ENCODE measurements at places on chromosomes 2 and 18.

GRCh38 chr2:215680605-215681598, 245.0 kb upstream of the FN1 start:
- H3K27ac ChIP-seq: peak overlapping the region; percentile 7
- H3K4me1 ChIP-seq: peaks cover 10% of the 10 kb centered on the region
- no peak overlapping the region for H3K4me3 ChIP-seq
- no peaks in the 10 kb centered on the region for H3K36me3 ChIP-seq

DNA sequence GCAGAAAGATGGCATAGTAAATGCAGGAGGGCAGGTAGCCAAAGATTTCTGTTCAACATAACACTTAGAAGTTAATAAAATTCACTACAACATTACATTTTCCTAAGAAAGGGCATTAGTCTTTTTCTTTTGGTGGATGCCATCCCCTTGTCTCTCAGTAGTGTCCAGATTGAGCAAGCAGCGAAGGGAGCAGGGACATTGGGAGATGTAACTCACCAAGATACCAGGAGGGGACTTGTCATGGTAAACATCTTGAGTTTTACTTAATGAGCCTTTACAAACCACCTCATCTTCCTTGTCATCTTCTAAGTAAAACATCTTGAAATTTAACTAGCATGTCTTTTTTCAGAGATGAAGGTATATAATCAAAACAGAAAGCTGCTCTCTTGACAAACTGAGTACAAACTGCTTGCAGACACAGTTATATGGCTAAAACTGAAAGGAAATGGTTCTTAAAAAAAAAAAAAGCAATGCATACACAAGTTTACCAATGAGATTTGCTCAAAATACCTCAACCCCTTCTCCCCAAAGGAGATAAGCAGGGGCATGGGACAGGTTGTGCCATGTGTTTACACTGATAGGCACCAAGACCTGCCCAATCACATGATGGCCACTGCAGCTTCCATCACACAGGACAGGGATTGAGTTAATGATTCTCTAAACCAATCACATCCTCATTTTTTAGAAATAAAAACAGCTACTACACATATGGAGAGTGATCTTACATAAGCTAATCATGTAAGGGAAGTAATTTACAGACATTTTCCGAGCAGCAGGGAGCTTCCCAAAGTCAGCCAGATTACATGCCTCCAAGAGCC, 30.3 kb downstream of the LPIN2 start:
- H3K4me1 ChIP-seq: peaks cover 67% of the 10 kb centered on the region
- H3K27ac ChIP-seq: peak overlapping the region; percentile 81
- no peaks in the 10 kb centered on the region for H3K36me3 ChIP-seq
- no peaks in the 10 kb centered on the region for H3K27me3 ChIP-seq
- no peak for DNase-seq

DNA sequence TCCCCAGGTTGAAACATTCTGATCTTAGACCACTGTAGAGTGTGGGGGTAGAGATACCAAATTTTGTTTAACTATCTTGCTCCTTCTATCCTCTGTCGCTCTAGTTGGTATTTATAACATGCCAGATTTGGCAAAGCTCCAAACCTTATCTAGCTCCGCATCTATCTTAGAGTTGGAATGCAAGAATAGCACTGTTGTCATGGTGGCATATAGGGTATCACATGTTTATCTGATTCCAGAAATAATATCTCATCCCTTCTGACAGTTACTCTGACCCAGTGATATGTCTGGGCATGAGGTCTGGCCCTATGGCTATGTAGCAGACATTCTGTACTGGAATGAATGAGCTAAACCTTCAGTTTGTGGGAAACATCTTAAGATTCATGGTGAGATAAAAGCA, 51.7 kb downstream of the CABYR start:
- H3K4me3 ChIP-seq: no peak overlapping the region
- H3K27ac ChIP-seq: no peak overlapping the region
- no peaks in the 10 kb centered on the region for H3K27me3 ChIP-seq
- no peaks in the 10 kb centered on the region for H3K4me1 ChIP-seq
- H3K36me3 ChIP-seq: peaks cover 3% of the 10 kb centered on the region
- no peak for DNase-seq

DNA sequence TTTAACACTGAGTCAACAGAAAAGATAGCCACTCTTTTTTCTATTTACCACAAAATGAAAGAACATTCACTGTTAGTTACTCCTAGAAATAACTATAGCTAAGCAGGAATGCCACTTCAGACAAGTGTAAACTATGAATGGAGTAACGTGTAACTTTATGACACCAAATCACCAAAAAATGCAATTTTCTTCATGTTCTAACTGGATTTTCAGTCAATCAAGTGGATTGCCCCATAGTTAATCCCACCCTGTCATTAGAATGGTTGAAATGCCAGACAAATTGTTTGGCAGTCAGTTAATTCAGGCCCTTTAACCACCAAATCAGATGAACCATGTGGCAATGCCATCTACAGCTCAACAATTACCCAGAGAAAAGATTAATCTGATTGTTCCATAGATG, 9.9 kb downstream of the EPHA4 start:
- H3K4me1 ChIP-seq: no peaks in the 10 kb centered on the region
- H3K27me3 ChIP-seq: no peaks in the 10 kb centered on the region
- no peak overlapping the region for H3K4me3 ChIP-seq
- no peak overlapping the region for H3K27ac ChIP-seq
- DNase-seq: no peak

DNA sequence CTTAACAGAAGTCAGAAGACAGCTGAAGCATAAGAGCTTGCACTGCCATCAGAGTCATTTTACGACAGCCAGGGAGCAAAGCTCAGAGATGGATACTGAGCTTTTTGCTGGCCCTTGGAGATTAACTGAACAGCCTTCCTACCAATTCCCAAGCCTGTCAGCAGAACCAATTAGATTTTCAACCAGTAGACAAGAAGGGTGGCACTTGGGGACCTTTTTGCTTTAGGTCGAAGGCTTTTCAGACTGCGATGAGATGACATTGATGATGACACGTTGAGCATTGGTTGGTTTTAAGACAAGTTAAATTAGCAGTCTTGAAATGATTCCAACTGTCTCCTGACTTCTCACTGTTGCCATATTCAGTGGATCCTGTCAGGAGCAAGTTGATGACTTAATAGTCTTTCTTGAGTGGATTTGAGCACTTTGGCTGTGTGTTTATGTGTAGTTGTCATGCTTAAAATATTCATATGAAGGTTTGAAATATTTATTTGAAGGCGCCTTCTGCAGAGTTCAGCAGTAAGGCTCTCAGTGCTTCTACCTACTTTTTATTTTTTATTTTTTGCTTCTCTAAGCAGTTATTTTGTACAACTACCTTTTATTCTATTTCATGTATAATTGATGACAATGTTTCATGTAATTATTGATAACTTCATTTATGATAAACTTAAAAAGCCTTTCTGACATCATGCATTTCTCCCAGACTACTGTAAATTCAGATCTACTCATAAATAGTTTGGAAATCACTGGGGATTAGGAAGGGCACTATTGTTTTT, 256.7 kb downstream of the CAMKMT start:
- no peaks in the 10 kb centered on the region for H3K36me3 ChIP-seq
- H3K27ac ChIP-seq: no peak overlapping the region
- no peak overlapping the region for H3K4me3 ChIP-seq
- H3K27me3 ChIP-seq: no peaks in the 10 kb centered on the region
- no peak for DNase-seq

GRCh38 chr2:164903951-164904350, 51.4 kb downstream of the SLC38A11 start:
- H3K36me3 ChIP-seq: no peaks in the 10 kb centered on the region
- H3K4me1 ChIP-seq: no peaks in the 10 kb centered on the region
- no peak for DNase-seq
- H3K27ac ChIP-seq: no peak overlapping the region
- H3K4me3 ChIP-seq: no peak overlapping the region
- no peaks in the 10 kb centered on the region for H3K27me3 ChIP-seq

DNA sequence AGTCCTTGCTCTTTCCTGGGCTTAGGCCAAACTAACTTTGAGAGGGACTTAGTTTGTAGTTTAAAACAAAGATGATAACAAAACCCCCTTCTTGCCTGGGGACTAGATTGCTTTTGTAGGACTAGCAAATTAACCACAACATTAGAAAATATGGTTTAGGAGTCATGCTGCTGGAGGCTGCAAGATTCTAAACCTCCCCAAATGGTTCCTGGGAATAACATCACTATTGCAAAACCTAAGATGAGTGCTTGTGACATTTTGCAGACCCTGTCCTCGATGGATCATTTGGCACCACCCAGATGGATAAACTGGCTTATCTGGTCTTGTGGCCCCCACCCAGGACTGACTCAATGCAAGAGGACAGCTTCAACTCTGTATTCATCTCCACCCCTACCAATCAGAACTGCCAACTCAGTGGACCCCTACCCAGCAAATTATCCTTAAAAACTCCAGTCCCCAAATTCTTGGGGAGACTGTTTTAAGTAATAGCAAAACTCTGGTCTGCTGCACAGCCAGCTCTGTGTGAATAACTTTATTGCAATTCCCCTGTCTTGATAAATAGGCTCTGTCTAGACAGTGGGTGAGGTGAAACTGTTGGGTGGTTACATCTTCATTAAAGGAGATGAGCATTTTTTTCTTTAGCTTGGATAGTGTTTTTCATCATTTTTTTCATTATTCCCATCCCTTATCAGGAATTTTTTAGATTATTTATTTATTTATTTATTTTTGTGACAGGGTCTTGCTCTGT, 58.9 kb downstream of the SPTBN1 start:
- no peaks in the 10 kb centered on the region for H3K27me3 ChIP-seq
- no peak for DNase-seq
- no peak overlapping the region for H3K4me3 ChIP-seq
- no peaks in the 10 kb centered on the region for H3K36me3 ChIP-seq
- H3K27ac ChIP-seq: no peak overlapping the region
- peaks cover 19% of the 10 kb centered on the region for H3K4me1 ChIP-seq

- no peaks in the 10 kb centered on the region for H3K4me1 ChIP-seq
- no peak overlapping the region for H3K27ac ChIP-seq
- no peak for DNase-seq
- no peaks in the 10 kb centered on the region for H3K27me3 ChIP-seq
Measured at GRCh38 chr2:121350890-121351289, 65.9 kb upstream of the TFCP2L1 start.

- no peaks in the 10 kb centered on the region for H3K27me3 ChIP-seq
- no peaks in the 10 kb centered on the region for H3K36me3 ChIP-seq
- no peak overlapping the region for H3K27ac ChIP-seq
- H3K4me3 ChIP-seq: no peak overlapping the region
- DNase-seq: no peak
- H3K4me1 ChIP-seq: no peaks in the 10 kb centered on the region
Measured at GRCh38 chr2:195252018-195252417, 405.0 kb upstream of the SLC39A10 start.

DNA sequence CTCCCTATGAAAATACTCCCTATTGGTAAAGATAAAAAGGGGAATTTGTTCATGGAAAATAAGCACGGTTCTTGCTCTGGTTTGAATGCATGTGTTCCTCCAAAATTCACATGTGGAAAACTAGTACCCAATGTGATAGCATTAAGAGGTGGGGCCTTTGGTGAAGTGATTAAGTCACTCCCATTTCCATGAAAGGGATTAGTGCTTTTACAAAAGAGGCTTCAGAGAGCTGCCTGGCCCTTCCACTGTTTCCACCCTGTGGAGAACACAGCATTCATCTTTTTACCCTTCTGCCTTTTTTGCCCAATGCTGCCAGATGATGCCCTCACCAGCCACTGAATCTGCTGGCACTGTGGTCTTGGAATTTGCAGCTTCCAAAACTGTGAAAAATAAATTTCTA, 666.8 kb downstream of the ARHGAP15 start:
- no peak for DNase-seq
- no peaks in the 10 kb centered on the region for H3K4me1 ChIP-seq
- H3K27me3 ChIP-seq: no peaks in the 10 kb centered on the region
- no peak overlapping the region for H3K27ac ChIP-seq
- H3K36me3 ChIP-seq: no peaks in the 10 kb centered on the region
- no peak overlapping the region for H3K4me3 ChIP-seq

- no peak overlapping the region for H3K27ac ChIP-seq
- H3K4me1 ChIP-seq: no peaks in the 10 kb centered on the region
- H3K27me3 ChIP-seq: no peaks in the 10 kb centered on the region
- no peaks in the 10 kb centered on the region for H3K36me3 ChIP-seq
- no peak for DNase-seq
- H3K4me3 ChIP-seq: no peak overlapping the region
Measured at GRCh38 chr2:167686691-167687090, 560.7 kb downstream of the STK39 start.

- no peaks in the 10 kb centered on the region for H3K4me1 ChIP-seq
- DNase-seq: peak; percentile 72
- no peak overlapping the region for H3K4me3 ChIP-seq
- no peak overlapping the region for H3K27ac ChIP-seq
Measured at GRCh38 chr2:127155947-127156346, 49.0 kb upstream of the BIN1 start.

GRCh38 chr2:159200498-159200897, 86.0 kb downstream of the WDSUB1 start:
- H3K27me3 ChIP-seq: no peaks in the 10 kb centered on the region
- H3K4me3 ChIP-seq: no peak overlapping the region
- no peak for DNase-seq
- no peak overlapping the region for H3K27ac ChIP-seq

DNA sequence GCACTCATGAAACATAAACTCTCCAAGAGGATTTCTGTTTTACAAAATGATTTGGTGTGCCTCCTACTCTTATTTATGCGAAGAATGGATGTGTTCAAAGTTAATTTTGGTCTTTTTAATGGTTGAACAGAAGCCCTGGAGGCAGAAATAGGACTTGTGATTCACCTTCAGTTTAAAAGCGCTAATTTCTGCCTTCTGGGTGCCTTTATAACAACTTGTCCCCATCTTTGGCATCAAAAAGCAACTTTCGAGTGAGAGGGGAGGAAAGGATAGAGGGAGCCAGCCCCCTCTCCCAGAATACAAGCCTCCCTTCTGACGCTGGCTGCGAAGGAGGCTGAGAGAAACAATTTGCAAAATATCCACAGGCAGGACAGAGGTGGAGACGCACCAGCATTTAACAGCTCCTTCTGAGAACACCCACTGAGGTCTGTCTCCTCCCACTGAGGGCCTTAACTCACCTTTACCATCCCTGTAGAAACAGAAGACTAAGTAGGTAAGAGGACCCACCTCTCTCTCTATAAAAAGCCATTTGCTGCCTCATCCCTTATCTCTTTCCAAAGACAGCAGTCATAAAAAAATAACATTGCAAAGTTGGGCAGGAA, 24.3 kb upstream of the BCL11A start:
- H3K27ac ChIP-seq: no peak overlapping the region
- no peaks in the 10 kb centered on the region for H3K27me3 ChIP-seq
- H3K36me3 ChIP-seq: no peaks in the 10 kb centered on the region
- DNase-seq: no peak
- H3K4me3 ChIP-seq: no peak overlapping the region
- H3K4me1 ChIP-seq: no peaks in the 10 kb centered on the region

All from tibial artery (tissue), 4 donors.